ENCODE measurements at places on chromosomes 2 and 18.

DNA sequence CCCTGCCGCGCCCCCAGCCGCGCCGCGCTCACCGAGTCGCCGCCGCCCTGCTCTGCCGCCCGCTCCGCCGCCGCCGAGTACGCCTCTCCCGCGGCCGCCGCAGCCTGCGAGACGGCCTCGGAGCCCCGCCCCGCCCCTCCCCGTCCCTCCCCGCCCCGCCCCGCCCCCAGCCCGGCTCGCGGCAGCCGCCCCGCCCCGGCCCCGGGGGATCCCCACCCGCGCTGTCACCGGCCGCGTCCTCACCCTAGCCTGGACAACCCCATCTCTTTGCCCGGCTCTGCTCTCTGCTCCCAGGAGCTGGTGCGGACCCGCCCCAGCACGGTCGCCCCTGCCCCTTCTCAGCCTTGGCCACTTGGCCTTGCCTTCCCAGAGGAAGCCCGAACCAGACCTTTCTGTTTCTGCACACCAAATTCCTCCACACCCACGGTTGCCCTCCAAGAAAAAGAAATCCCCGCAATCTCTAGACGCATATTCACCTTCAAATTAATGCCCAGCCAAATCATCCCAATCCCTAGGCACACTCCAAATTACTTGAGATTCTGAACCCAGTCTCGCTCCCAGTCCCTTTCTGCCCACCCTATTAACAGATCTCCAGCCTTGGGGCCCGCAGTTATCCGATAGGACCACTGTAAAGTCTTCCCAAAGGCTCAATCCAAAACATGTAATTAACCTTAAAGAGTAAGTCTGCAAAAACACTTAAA lies at the start of gene CYRIA:
Gene CYRIA (minus strand): TSS at position 87 of the 701 bp plus-strand sequence. CDS start 77,715 bp downstream, outside the sequence.
- DNase-seq, result no peak

DNA sequence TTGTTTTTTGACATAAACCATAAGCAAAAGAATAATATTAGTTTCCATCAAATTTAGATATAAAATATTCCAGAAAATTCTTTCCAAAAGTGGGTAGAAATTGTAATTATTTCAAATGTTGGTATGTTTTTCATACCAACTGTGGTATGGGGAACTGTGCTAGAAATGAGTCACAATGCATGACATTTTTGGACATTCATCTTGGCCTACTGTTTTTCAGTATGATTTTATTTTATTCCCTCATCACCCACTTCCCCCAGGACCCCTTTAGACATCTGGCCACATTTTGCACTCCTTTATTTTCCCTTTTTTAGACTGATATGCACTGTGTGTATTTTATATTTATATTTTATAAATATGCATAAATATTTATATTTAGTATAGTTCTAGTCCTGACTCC lies 97.1 kb downstream of the DPP4 start:
- no peak for DNase-seq

GRCh38 chr2:238019962-238020361 lies 40.8 kb upstream of the SCLY start:
- DNase-seq, result no peak

GRCh38 chr2:19764998-19765397 lies 136.8 kb downstream of the TTC32 start:
- no peak for DNase-seq

DNA sequence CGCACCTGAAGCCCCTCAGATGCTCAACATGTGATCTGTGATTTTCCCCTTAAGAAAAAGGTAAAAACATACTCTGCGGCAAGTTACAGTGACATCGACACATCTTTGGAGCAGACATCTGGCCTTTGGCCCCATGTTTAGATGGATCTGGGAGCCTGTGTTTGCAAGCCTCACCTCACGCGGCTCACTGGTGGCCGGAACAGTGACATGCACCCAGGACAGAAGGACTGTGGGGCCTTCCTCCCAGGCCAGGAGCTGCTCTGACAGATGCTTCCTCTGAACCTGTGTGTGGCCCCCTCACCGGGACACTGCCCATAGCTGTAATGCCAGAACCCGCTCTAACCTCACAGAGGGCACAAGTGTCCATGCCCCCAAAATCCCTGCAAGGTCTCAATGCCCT lies 13.1 kb downstream of the PASK start:
- DNase-seq, result no peak

GRCh38 chr2:142591420-142591819 lies 286.0 kb upstream of the KYNU start:
- no peak for DNase-seq

DNA sequence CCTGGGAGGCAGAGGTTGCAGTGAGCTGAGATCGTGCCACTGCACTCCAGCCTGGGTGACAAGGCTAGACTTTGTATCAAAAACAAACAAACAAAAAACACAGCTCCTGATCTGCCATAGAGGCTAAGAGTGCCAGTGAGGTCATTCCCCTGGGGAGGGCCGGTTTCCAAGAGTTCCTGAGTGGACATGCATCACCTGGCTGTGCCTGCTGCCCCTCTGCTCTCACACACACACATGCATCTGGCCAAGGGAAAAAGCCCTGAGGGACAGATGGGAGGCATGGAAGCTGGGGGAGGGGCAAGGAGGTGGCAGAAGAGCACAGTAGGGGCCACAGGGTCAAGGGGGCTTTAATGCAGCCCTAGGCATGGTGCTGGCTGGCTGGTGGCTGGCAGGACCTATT lies 60.4 kb downstream of the ZBTB7C start:
- DNase-seq, result no peak

GRCh38 chr2:20120569-20121416 lies 69.4 kb upstream of the LAPTM4A start:
- no peak for DNase-seq

GRCh38 chr2:40483549-40484243 lies 31.8 kb upstream of the SLC8A1 start:
- no peak for DNase-seq

GRCh38 chr18:55252901-55253300 lies 293.6 kb upstream of the CCDC68 start:
- no peak for DNase-seq

DNA sequence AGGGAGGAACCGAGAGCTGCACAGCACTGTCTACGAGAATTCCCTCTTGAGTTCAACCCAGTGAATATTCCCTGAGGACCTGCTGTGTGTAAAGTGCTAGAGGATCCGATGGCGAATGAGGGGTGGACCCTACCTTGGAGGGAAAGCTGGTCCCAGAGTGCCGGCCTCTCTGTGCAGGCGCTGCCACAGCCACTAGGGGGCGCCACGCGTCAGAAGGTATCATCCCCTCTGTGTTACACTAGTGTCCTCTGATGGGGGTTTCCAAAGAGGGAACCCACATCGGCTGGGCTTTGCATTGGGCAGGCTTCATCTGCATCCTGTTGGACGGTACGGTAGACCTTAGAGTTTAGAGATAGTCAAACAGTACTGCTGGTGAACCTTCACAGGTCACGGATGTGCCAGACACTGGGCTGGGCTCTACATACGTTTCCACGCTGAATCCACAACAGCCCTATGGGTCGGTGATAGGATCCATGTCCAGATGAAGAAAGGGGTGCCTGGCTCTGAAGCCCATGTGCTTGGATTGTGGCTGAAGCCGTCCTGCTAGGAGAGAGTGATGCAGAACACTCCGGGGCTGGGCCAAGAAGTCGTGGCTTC lies 39.0 kb downstream of the COA5 start:
- DNase-seq, result no peak

GRCh38 chr18:47204908-47205522 lies 28.9 kb upstream of the IER3IP1 start:
- no peak for DNase-seq

DNA sequence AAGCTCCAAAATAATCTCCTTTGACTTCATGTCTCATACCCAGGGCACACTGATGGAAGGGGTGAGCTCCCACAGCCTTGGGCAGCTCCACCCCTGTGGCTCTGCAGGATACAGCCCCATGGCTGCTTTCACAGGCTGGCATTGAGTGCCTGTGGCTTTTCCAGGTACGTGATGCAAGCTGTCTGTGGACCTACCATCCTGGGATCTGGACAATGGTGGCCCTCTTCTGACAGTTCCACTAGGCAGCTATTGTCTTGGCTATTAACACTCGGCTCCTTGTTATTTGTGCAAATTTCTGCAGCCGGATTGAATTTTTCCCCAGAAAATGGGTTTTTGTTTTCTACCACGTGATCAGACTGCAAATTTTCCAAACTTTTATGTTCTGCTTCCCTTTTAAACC lies 634.2 kb downstream of the TSN start:
- no peak for DNase-seq

GRCh38 chr2:147808520-147808919 lies 36.3 kb upstream of the ACVR2A start:
- DNase-seq, result no peak

DNA sequence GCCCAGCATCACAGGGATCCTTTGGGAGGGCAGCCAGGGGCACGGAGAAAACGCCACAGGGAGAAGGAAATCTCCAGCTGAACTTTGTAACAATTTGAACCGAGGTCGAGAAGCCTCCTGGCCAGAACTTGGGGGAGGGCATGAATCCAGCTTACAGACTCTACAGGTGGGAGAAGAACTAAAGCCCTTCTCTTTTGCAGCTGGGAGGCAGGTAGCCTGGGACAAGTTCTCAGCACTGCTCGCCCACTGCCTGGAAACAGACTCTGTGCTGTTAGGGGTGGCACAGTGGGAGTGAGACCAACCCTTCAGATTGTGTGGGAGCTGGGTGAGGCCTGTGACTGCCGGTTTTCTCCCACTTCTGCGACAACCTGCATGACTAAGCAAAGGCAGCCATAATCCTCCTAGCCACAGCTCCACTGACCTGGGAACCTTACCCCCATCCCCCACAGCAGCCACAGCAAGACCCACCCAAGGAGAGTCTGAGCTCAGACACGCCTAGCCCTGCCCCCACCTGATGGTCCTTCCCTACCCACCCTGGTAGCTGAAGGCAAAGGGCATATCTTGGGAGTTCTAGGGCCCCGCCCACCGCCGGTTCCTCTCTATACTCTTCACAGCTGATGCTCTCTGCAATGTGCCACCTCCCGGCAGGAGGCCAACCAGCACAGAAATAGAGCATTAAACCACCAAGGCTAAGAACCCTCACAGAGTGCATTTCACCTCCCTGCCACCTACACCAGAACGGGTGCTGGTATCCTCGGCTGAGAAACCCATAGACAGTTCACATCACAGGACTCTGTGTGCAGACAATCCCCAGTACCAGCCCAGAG lies 136.0 kb upstream of the SIX2 start:
- DNase-seq, result no peak

DNA sequence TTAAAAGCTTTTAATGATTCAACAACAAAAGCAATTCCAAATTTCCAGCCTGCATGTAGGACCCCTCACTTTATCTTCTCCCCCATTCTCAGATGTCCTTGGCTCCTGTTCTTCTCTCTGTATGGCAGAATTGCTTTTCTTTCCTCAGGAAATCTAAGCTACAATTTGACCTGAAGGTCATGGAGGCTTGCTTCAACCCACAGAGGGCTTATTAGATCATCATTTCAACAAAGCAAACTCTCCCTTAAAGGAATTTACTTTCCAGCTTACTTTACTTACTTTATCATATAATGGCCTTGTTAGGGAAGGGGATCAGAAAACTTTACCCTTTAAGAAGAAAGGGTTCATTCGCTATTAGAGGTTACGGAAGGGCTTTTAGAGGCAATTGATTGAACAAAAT lies 211.5 kb downstream of the RAD51AP2 start:
- no peak for DNase-seq

- DNase-seq, result no peak
Observed at GRCh38 chr2:197195518-197195917, 115.1 kb downstream of the ANKRD44 start.

DNA sequence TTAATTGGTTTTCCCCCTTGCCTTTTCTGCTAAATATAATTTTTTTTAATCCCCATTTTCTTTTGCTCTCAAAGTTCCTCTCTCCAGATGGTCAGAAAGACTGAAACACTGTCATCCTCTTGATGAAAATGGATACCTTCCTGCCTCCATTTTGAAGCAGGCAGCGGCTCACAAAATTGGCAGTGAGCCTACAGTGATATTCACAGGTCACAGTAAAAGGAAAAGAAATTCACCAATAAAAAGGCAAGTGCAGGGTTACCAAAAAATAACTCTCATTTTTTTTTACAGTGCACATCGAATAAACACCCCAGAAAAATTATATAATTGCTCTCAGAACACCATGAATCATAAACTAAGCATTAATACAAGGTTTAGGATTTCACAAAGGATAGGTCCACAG lies 307.5 kb downstream of the TCF4 start:
- DNase-seq, result no peak

GRCh38 chr2:31256611-31257382 lies 22.8 kb downstream of the EHD3 start:
- peak; percentile 16 for DNase-seq

- DNase-seq, result no peak
Observed at GRCh38 chr2:96701636-96702035, 38.2 kb downstream of the LMAN2L start.

DNA sequence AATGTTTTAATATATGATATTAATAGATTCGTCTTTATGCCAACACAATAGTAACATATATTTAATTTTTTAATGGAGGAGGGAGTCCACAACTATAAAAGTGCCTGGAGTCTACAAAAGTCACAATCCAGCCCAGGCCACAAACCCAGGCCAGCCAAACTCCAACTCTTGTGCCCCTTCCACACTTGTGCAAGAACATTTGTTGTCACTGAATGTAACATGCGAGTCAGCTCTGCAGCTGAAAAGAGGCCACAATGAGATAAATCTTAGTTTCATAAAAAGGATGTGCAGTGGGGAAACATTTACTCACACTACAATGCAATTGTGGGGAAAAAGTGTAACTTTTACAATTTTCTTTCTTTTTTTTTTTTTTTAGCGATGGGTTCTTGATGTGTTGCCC lies 110.8 kb downstream of the MCFD2 start:
- no peak for DNase-seq

DNA sequence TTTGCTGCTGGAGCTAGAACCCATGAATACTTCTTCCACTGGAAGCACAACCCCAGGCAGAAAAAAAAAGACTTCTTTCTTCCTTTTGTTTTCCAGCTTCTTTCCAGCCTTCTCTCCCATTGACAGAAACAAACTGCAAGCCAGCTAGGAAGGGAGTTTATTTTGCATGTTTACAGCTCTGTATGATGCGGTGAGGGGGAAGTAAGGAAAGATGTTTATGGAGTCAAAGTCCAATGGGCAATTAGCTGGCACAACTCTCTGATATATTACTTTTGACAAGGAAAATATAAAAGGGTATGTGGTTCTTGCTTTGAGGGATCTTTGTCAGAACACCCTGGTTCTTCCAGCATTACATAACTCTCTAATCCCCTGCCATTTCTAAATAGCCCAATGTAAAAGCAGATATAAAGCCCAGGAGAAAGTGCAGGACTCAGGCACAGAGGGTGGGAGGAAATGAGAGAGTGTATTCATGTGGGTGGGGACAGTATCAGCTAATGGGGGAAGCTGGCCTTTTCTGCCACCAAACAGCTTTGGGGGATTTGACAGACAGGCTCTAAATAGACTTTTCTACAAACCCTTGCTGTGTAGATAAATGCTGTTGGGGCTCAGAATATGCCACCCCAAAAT lies 9.3 kb upstream of the NMS start:
- DNase-seq, result no peak

GRCh38 chr18:63263444-63263843 lies 56.1 kb downstream of the BCL2 start:
- DNase-seq, result no peak

DNA sequence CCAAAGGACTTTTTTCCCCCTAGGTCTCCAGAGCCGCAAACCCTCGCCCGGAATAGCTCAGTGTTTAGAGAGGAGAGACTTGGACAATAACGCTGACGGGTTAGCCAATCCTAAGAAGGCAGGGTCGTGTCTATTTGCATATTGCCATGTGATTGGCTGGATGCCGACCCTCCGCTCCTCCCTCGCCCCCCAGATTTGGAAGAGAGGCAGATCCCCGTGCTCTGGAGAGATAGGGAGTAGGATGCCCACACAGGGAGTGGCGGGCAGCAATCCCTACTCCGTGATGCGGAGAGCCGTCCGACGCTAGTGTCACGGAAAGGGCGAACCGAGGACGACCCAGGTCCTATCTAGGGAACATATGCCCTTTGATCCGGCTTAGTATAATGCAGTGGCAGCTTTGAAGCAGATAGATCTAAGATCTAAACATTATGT lies 1.4 kb downstream of the WNT6 start:
- DNase-seq, result no peak
